ENCODE measurements at places on chromosomes 2 and 18.

DNA sequence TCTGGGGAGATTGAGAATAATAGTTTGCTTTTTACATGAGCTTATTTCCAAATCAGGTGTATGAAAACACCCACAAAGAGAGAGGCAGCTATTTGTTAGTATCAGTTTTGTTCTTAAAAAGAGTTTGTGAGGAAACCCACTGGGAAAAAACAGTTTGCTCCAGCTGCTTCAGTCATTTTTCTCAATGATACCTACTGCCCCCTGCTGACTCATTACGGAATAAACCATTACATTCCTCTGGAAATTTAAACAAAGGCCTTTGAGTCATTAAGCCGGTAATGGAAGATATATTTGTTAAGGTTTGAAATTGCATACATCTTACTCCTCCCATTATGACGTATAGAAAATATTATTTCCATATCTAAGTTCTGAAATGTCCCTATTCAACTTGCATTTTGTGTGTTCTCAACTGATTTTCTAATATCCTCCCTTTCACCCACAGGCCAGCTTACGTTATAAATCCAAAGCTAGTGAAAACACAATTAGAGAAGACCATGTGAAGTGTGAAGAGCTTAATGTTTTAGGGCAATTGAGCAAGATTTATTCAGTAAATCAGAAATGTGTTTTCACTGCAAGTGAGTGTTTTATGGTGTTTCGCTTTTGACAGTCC, 761.6 kb downstream of the DSC3 start:
- DNase-seq = peak; percentile 54

DNA sequence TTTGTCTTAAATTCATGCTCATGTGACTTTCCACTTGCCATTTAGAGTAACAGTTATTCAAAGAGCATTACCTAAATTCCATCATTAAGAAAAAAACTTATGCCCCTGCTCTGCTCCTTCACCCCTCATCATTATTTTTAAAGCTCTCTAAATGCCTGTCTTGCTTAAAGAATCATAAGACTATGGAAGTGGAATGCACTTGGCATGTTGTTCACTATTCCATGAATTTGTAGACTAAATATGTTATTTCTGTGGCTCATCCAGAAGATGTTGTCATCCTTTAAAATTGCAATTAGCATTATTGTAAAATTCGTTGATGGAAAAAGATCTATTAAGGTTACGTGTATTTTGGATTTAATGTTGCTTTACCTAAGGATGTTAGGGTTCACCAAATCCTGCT, 61.8 kb downstream of the FMNL2 start:
- DNase-seq = no peak

DNA sequence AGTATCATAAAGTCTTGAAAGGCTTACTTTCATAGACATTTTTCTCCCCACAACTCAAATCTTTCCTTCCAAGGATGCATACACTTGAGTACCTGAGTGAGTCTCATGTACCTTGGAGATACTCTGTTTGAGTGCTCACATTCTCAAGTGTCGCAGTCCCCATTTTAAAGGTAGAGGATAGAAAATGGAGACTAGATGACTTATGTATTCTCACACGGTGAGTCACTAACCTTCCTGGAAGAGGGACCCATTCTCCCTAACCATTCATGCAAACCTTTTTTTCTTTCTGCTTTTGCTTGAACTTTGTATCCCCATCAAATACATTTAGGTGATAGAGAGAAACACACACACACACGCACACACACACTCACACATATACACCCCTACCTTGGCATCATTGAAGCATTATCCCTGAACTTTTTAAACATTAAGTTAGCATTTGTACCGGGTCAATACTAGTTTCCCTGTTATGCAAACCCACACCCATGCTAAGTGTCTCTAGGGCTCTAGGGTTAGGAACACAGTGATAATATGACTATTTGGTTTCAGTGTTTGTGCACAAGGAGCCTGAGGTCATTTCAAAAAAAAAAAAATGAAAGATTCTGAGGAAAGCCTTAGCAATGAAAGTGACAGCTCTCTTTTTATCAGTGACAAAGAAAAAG, 236.2 kb downstream of the IKZF2 start:
- DNase-seq = no peak

DNA sequence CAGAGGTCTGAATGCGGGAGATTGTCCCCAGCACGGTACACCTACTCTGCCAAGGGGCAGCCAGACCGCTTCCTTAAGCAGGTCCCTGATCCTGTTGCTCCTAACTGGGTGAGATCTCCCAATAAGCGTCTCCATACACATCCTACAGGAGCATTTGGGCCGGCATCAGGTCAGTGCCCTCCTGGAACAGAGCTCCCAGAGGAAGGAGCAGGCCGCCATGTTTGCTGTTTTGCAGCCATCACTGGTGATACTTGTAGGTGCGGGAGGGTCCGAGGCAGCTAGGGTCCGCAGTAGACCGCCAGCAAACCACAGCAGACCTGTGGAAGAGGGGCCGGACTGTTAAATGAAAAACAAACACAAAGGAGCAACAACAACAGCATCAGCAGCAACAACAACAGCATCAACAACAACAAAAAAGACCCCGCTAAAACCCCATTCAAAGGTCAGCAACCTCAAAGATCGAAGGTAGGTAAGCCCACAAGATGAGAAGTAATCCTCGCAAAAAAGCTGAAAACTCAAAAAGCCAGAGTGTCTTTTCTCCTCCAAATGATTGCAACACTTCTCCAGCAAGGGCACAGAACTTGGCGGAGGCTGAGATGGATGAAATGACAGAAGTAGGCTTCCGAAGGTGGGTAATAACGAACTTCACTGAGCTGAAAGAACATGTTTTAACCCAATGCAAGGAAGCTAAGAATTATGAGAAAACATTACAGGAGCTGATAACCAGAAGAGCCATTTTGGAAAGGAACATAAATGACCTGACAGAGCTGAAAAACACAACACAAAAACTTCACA, 79.0 kb upstream of the CDH7 start:
- DNase-seq = no peak

GRCh38 chr2:111698743-111699554, 185.0 kb downstream of the ANAPC1 start:
- DNase-seq = no peak

GRCh38 chr2:61356261-61356957, 114.5 kb downstream of the USP34 start:
- DNase-seq = no peak

DNA sequence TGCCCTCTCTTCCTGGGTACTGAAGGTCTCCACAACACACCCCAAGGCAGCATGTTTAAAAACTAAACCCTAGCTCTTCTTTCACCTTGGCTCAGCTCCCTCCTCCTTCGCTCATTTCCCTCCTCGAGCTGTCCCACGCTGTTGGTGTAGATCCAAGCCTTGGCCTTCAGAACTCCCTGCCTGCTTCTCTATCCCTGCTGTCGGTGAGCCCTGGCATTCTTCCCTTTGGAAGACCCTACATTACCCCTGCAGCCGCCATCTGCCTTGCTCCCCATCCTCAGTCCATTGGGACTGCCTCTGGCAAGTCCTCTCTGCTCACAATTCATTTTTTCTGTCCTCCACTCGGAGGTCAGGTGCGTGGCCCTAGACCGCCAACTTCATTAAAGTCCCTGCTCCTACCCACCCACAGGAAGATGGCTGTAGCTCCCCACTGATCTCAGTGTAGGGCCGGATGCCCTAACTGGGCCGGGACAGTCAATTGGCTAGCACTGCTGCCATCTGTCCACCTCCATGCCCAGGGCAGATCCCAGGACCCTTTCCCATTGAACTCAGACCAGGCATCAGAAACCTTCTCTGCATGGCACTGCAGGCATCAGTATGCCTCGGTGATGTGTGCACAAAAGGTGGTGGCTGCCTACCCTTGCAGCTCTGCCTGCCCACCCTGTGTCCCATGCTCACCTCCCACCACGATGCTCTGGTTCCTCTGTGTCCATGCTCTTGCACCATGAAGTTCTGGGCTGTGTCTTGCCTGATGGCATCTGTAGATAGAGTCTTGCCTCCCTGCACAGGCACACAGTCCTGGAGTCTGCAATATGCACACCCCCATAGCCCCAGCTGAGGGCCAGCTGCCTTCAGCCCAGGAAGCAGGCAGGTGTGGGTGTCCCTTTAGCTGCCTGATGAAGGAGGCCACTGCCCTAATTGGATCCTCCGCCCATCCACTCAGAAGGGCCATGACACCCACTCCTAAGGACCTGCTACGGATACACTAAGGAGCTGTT, 5.7 kb downstream of the AMER3 start:
- no peak for DNase-seq

- DNase-seq = no peak
Observed at GRCh38 chr2:174198846-174199564, 49.3 kb downstream of the OLA1 start.

- DNase-seq = no peak
Observed at GRCh38 chr2:101751875-101752619, 54.5 kb downstream of the MAP4K4 start.

GRCh38 chr18:6971823-6972478, 145.6 kb downstream of the LAMA1 start:
- no peak for DNase-seq

DNA sequence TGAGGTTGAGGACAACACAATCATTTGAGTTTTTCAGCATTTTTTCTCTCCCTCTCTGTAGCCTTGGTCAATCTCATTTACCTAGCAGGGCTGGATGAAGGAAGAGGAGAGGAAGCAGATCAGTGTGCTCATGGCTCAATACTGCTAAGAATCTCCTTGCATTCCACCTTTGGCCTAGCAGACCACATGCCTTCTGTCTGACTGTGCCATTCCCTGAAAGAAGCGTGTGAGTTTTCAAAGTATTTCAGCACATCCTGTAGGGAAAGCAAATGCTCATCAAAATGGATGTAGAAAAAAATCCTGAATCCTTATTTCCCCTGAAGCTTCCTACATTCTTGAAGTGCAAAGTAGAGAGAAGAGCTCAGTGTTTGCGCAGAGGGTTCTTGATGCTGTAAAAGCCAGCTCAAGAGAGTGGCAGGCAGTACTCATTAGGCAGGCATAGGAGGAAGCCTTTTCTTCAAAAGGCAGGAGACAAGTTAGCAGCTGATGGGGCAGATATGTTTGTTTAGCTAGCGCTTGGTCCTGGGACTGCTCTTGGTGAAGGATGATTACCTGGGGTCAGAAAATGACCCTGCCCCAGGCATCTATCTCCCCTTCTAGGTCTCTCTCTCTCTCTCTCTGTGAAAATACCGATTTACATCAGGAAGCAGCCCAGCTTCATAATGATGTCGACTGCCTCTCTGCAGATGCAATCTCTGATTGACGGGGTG, 14.4 kb upstream of the PIK3C3 start:
- no peak for DNase-seq

DNA sequence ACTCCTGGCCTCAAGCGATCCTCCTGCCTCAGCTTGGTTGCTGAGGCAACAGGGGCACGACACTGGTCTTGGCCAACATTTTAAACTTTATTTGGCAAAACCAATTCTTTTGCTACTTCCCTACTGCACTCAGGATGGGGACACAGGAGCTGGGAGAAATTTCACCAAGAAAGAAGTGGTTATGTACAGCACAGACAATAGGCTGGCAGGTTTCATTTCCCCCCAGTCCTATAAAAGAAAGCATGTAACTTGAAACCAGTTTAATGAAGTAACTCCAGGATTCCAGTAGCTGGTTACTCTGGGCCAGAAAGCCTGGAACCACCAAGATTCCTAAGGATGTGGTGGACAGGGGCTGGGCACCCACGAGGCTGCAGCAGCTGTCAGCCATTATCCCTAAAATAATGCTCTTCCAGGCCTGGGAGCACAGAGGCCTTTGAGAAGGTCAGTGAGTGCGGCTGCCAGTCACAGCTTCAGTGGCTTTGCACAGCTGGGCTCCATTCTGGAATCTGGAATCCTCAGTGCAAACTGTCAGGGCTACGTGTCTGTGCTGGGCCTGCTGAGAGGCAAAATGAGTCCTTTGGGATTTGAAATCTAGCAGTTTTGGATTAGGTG, 142.3 kb upstream of the ITGA6 start:
- no peak for DNase-seq

- DNase-seq = no peak
Observed at GRCh38 chr2:10897956-10898355, 13.8 kb upstream of the KCNF1 start.

GRCh38 chr2:99079226-99079625, 62.3 kb upstream of the C2orf15 start:
- DNase-seq = no peak

DNA sequence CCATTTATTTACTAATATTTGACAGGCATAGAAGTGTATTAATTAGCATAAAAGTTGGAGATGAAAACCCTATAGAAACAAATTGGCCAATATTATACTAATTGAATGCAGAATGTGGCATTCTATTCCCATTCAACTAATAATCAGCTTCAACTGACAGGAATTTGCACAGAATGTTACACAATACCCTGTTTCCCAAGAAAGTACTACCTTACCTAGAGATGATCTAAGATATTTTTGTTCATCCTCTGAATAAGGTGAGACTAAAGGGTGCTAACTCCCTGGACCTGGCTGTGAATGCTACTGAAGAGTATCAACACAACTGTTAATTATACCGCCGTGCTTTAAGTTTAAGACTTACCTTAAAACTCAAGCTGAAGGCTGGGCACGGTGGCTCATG, 28.9 kb downstream of the CEP68 start:
- DNase-seq = no peak

- no peak for DNase-seq
Observed at GRCh38 chr2:60154142-60154541, 399.3 kb downstream of the BCL11A start.

- peak; percentile 19 for DNase-seq
Observed at GRCh38 chr2:38074764-38075506, 1.0 kb downstream of the CYP1B1 start.

- peak; percentile 59 for DNase-seq
Observed at GRCh38 chr2:26469092-26469710, 8.7 kb downstream of the OTOF start.

- DNase-seq = no peak
Observed at GRCh38 chr2:198479065-198479464, 674.7 kb downstream of the PLCL1 start.

DNA sequence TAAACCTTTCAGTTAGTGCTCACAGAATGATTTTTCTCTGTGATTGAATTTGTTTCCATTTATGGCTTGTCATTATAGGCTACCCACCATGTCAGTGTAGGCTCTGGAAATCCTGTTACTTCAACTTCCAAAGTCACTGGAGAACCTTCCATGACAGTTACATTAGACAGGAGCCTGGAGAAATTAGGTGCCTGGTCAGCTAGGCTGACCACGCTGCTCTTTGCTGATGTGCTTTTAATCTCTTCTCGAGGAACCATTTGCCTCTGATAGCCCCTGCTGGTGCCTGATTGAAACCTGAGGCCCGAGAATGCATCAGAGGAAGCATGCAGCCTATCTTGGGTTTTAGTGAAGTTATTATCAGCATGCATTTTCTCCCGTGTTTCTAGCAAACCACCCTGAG, 29.6 kb upstream of the TTN start:
- no peak for DNase-seq
